ENCODE measurements at places on chromosomes 3 and 15.

GRCh38 chr3:193055352-193055751, 137.7 kb upstream of the MB21D2 start:
- DNase-seq = no peak

GRCh38 chr3:52080830-52081719, 24.7 kb upstream of the DUSP7 start:
- DNase-seq = no peak

DNA sequence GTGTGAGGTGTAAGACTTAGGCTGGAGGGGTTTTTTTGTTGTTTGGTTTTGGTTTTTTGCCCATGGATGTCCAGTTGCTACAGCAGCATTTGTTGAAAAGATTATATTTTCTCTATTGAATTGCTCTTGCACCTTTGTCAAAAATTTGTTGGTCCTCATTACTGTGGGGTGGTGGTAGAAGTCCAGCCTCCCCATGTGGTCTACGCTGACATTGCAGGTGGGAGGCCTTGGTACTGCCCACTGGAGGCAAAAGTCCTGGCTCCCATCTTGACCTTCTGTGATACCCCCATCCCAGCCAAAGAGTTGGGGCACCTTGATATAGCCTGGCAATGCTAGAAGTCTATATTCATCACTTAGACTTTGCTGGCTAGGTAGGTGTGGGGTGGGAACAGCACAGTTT, 5.4 kb upstream of the RAB6B start:
- no peak for DNase-seq

DNA sequence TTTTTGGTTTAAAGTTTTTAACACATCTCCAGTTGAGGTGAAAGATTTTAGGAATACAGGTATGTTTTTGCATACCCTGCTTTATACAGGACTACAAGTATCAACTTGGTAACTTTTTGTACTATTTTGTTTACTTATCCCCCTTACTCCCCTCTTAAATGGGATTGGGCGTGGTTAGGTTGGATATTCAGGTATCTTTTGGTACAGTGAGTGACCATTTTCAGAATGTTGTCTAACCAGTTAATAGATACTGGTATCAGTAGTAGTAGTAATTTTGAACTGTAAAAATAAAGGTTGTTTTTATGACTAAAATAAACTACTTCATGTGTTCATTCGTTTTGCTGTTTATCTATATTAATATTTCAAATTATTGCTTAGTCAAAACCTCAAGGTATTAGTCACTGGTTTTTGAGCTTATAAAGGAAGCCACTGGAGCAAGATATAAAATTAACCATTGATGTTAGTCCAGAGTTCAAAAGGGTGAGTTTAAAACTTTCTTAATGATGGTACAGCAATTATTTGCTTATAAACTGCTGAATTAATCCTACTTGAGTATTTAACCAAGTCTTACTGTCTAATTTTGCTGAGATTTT, 3.3 kb downstream of the MME start:
- no peak for DNase-seq

DNA sequence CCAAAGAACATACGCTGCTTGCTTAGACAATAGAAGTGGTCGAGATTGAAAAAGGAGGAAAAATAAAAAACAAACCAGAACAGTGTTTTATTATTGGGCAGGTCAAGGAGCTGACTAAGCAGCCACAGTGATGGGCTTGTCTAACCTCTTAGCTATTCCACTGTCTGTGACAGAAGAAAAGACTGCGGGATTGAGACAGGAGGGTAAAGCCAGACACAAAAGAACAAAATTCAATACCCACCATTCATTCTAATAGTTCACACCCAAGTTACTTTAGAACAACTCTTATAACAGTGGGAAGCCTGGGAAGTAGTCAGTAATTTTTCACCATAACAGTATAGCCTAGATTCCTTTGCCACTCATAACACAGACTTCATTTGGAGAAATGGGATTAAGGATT, 435.4 kb downstream of the MFSD1 start:
- DNase-seq = peak; percentile 36

- DNase-seq = no peak
Observed at GRCh38 chr3:35224565-35225295, 414.6 kb upstream of the ARPP21 start.

DNA sequence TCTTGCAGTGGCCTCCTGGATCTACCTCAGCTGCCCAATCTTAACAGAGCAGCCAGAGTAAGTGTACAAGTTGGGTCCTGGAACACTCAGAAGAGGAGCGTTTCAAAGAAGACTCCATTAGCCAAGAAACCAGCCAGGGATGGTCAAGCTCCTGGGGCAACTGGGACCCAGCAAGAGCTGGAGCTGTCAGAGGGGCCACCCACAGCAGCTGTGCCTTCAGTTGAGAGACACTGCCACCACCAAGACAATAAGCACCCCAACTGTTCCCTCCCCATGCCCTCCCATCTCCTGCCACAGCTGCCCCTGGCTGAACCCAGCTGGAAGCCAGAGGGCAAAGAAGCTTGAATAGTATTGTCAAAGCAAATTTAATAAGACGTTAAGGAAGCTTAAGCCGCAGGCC, 110.6 kb upstream of the TLE3 start:
- DNase-seq = no peak

- no peak for DNase-seq
Observed at GRCh38 chr3:140586311-140586710, 91.6 kb upstream of the TRIM42 start.
